NCI-H1417 treated with DMSO at 0.1 percent for 48 hours (cell line): ENCODE measurements at places on chromosomes 2 and 18.

DNA sequence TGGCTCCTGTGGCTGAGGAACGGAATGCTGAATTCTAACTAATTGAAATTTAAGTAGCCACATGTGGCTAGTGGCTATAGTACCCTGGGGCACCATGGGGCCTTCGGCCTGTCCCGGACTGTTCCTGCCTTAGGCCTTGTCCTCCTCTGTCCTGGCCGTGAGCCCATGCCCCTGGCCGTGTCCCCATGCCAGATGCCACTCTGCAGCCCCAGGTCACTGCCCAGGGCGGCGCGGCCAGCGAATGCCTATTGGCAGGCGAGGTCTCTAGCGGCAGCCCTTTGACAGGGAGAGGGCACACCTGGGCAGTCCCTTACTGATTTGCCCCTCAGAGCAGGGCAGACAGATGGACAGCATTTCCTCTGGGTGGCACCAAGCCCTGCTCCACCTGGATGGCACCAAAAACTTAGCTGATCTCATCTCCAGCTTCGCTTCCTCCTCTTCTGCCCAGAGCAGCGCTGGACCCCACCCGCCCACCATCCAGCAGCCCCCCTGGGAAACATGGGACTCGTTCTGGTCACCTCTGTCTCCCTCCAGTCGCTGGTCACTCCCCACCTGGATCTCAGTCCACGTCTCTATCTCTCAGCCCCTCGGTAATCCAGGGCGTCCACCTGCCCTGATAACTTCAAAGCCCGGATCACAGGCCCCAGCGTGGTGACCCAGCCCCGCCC is 1.1 kb upstream of the DGKD start:
- no peak for DNase-seq

DNA sequence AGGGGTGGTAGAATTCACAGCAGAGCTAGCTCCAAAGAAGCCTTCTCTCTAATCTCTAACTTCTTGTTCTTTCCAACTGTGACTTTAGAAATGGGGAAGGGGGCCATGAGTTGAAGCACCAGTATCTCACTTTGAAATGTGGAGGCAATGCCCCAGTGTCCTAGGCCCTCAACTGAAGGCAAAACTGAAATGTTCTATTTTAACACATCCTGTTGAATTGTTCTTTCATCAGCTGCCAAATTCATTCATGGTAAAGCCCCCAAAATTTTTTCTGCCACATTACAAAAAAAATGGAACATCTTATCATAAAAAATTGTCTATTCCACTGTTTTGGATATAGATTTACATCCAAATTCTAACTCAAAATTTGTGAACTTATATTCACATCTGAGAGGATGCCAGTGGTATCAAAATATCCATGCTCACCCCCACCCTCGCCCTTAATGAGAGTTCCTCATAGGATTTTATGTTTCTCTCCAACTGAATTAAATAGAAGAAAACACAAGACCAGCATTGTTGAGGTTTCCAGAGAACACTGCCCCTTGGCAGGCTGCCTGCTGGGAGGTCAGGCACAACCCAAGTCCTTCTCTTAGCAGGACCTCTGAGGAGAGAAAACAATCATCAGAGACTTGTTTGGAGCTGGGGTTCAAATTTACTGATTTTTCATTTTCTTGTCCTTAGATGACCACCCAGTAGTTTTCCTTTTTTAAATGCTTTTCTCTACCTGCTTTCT is 147.4 kb upstream of the PGAP1 start:
- no peak for DNase-seq

- no peak for DNase-seq
Observed at GRCh38 chr2:141699573-141699972, 431.2 kb downstream of the LRP1B start.

- peak; percentile 74 for DNase-seq
Observed at GRCh38 chr18:2655178-2655953, at the start of gene SMCHD1. TSS of gene SMCHD1 (plus strand) at chr18:2655726. CDS start at chr18:2656076, 350 bp downstream.

- no peak for DNase-seq
Observed at GRCh38 chr2:11144077-11144737, 11.1 kb upstream of the SLC66A3 start.

- DNase-seq = no peak
Observed at GRCh38 chr2:128633501-128633900, 314.8 kb upstream of the HS6ST1 start.

DNA sequence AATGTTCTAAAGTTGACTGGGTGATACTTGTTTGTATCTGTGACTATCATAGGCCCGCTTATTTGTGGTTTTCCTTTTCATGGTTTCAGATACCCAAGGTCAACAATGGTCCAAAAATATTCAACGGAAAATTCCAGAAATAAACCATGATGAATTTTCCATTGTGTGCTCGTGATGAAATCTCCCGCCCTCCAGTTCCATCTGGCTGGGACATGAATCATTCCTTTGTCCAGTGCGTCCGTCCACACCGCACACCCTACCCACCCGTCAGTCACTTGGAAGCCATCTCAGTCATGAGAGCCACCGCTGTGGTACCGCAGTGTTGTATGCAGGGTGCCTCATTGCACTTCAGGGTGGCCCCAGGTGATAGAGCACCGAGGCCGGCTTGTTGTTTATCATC is 268.2 kb upstream of the PXDN start:
- no peak for DNase-seq

DNA sequence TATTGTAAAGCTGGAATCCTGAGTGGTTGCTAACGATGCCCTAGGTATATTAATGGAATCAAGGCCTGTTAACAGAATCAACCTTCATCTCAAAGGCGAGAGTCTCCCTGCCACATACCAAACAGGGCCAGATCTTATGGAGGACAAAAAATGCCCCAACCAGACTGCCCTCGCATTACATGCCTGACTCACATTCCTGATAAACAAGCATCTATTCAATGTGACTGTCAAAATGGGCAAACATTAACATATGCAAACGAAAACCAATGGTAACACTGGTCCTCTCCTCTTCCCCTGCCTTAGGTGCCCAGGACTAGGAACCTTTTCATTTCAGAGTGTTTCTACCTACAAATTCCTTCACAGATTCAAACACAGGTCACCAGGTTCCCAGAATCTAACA is 83.4 kb downstream of the COL6A3 start:
- no peak for DNase-seq

DNA sequence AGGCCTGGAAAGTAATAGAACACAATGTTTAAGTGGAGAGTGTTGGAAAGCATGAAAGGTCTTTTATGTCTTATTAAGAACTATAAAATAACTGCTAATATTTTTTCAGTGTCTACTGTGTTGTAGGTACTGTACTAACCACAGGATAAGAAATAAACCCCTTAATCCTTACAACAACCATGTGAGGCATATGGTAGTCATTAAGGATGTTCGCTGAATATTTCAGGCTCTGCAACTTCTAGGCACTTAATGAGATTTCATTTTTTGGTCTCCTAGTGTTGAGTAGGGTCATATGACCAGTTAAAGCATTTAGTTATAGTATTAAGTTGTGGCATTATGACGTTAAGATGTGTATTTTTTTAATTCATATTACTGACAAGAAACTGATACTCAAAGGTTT is 346.6 kb upstream of the KCNH7 start:
- DNase-seq = no peak

- DNase-seq = no peak
Observed at GRCh38 chr2:60957643-60958042, 59.9 kb upstream of the PEX13 start.

DNA sequence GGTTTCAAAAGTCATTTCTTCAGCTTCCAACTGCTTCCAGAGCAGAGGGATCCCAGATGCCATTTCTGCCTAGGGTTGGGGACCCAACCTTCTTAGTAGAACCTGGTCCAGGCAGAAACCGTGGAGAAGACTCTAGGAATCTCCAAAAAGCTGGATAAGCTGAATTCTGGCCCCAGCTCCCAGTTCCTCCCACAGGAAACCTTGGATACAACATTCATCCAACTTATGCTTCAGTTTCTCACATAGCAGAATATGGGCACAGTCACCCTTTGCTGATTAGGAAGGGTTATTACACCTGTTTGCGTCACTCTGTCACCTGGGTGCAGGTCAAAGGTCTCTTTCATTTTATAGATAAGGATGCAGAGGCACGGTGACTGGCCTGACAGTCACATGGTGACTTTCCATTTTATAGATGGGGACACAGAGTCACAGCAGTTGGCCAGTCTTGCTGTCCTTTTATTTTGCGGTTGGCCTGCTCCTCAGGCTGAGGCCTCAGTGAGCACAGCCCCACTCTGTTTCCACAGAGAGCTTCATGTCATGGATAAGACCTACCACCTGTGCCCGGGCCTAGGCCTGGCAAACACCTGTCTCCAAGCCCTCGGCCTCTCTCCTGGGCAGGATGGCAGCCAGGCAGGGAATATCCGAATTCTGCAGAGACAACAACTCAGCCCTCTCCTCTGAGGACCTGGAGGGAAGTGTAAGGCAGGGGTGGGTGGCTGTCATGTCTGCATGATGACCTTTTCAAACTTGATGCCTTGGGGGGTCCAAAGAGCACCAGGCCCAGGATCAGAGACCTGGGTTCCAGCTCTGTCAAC is 148.8 kb downstream of the SMAD7 start:
- DNase-seq = no peak

GRCh38 chr2:167861574-167862193 is 385.7 kb downstream of the STK39 start:
- no peak for DNase-seq

GRCh38 chr2:52498077-52498750 is 1269.4 kb upstream of the CHAC2 start:
- DNase-seq = no peak

GRCh38 chr2:134771313-134771801 is 52.6 kb upstream of the TMEM163 start:
- DNase-seq = no peak

DNA sequence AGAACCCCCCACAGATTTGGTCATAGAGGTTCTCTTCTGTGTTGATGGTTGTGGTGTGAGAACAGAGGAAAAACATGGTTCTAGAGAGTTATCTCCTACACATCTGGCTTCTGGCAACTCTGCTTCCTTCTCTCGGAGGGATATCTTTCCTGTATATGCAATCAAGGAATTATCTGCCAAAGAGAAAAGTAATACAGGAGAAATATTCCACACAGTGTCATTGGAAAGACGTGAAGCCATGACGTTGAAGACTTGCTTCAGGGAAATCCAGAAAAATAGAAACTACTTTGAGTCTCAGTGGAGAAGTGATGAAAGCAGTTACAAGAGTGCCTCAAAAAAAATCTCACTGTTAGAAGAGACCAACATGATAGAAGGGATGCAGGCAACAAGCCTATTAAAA is 78.5 kb downstream of the RAB31 start:
- no peak for DNase-seq

DNA sequence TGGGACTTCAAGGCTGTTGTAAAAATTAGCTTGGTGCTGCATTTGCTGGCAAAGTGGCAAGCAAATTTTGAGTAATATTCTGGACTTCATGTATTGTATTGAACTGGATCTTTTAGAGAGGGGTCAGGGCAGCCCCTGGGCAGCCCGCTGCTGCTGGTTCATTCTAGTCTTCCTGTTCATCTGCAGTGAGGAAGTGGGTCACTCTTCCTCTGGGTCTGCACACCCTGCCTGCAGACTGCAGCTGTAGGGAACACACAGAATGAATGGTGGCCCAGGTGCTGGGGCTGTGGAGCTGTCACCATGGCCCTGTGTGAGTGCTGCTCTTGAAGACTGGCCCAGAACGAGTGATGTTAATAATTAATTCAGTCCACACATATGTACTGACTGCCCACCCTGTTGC is 9.4 kb downstream of the SH3RF3 start:
- no peak for DNase-seq

- DNase-seq = no peak
Observed at GRCh38 chr2:210964141-210964764, 407.9 kb downstream of the CPS1 start.
